ENCODE measurements at places on chromosomes 12 and 14.

GRCh38 chr14:87992718-87993628 is at the start of gene GALC:
Gene GALC, minus strand, starts transcription at chr14:87993182. Its CDS starts 18 bp downstream, at chr14:87993164.
- peak; percentile 92 for DNase-seq

- no peak for DNase-seq
Measured at GRCh38 chr12:110343736-110344555, 59.6 kb downstream of the ANAPC7 start.

DNA sequence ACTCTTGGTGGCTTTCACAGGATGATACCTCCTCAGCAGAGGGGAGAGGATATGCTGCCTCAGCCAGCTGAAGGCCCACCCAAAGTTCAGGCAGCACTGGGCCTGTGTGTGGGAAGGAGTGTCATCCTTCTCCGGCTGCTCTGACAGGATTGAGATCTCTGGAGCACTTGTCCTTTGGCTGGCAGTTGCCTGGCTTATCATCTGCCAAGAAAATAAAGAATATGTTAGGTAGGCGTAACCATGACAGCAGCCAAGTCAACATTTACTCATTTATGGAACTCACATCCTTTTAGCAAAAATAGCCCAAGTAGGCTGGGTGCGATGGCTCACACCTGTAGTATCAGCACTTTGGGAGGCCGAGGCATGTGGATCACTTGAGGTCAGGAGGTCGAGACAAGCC is 68.5 kb downstream of the PPFIBP1 start:
- no peak for DNase-seq

- DNase-seq, result no peak
Measured at GRCh38 chr12:108807476-108807875, 49.9 kb downstream of the SSH1 start.

DNA sequence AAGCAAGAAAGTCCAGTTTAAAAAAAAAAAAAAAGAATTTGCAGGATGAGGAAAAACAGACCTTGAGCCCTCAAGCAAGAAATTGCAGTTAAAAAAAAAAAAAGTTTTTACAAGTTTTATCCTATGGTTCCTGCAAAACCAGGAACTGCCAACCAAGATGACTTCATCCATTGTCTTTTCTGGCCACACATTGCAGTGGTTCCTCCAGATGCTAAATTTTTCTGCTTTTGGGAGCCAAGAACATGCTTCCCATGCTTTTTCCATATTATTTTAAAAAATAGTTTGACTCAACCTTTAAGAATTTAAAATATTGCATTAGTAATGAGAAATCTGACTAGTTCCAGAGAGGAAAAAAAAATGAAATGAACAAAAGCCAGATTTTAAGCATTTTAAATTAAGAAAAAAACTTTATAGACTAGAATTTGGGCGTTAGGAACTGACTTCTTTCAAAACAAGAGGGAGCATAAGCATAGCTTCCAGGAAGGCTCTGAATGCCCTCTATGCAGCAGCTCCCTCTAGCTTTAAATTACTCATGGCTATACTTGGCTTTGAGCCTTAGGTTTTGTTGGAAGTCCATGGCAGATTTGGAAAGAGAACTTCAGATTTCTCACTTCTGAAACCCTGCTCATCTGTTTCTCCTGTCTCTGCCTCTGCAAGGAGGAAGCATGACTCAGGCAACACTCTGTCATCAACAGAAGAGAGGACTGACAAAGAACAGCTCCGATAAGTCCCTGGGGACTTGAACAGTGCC is 124.5 kb downstream of the GPR65 start:
- no peak for DNase-seq

GRCh38 chr14:52527052-52527451 is 25.3 kb downstream of the TXNDC16 start:
- DNase-seq, result no peak
